ENCODE measurements at places on chromosomes 2 and 18.

- no peak for DNase-seq
Measured at GRCh38 chr2:121187351-121187981, 97.5 kb downstream of the TFCP2L1 start.

- DNase-seq: no peak
Measured at GRCh38 chr2:168157926-168158325, 89.5 kb downstream of the STK39 start.

- no peak for DNase-seq
Measured at GRCh38 chr2:215066124-215066523, 72.3 kb downstream of the ABCA12 start.

DNA sequence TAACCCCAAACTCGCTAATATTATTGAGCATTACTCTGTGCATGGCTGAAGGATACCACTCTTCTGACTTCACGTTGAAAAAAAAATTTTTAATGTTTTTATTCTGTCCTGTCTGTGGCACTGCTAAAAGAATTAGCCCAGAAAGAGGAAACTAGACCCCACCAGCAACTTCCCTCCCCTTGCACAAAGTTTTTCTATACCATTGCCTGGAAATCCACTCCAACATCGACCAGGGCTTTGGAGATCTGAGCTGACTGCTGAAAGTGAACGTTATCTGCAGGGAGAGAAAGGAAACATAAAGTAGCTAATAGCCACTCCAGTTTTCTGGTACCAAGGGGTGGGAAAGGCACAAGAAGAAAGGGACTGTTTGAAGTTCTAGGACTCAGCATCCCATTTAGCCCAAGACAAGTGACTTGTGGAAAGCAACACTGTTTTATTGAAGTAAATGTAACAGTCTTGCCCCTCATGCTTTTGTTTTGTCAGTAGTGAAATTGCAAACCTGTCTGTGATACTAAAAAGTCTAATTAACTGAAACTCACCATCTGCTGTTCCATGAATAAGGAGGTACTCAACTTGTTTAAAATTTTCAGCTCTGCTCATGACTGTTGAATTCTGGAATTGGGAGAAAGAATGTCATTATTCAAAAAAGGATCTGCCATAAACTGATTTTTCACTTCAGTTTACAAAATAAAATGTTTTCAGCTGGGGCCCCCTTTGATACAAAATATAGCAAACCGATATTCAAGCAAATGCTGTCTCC lies 79.1 kb downstream of the DPP4 start:
- no peak for DNase-seq

- DNase-seq: no peak
Measured at GRCh38 chr2:144876013-144876412, 356.1 kb upstream of the ZEB2 start.

GRCh38 chr18:35029770-35030169 lies 11.4 kb upstream of the MAPRE2 start:
- no peak for DNase-seq
